ENCODE measurements at places on chromosomes 13 and 19.

GRCh38 chr13:73757481-73758233 lies 376.5 kb downstream of the KLF12 start:
- DNase-seq, result no peak

DNA sequence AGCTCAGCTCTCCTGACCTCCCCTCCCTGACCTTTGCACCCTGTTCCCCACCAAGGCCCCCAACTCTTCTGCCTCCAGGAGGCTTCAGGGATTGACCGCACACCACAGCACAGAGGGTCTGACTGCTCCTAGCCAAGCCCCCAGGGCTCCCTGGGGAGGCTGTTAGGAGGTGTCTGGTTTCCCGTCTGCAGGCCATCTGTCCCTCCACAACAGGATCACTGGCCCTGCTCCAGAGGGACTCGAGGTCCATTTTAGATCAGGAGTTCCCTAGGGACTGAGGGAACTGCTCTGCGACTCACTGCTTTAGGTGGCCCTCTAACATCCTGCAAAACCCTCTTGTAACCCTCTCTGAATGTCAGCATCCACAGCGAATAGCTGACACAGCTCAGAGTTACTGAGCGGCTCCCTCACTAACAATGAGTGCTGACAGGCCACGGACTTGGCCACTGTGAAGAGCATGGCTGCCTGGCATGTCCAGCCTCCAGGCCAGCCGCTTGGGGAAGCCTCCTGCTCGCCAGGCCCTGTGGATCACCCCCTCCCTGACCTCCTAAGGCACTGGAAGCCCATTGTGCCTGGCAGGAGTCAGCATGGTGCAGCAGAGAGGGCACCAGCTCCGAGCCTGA lies 17.7 kb downstream of the GRIK5 start:
- DNase-seq, result no peak

- DNase-seq, result no peak
Measured at GRCh38 chr19:16619457-16619856, 8.5 kb downstream of the MED26 start.

DNA sequence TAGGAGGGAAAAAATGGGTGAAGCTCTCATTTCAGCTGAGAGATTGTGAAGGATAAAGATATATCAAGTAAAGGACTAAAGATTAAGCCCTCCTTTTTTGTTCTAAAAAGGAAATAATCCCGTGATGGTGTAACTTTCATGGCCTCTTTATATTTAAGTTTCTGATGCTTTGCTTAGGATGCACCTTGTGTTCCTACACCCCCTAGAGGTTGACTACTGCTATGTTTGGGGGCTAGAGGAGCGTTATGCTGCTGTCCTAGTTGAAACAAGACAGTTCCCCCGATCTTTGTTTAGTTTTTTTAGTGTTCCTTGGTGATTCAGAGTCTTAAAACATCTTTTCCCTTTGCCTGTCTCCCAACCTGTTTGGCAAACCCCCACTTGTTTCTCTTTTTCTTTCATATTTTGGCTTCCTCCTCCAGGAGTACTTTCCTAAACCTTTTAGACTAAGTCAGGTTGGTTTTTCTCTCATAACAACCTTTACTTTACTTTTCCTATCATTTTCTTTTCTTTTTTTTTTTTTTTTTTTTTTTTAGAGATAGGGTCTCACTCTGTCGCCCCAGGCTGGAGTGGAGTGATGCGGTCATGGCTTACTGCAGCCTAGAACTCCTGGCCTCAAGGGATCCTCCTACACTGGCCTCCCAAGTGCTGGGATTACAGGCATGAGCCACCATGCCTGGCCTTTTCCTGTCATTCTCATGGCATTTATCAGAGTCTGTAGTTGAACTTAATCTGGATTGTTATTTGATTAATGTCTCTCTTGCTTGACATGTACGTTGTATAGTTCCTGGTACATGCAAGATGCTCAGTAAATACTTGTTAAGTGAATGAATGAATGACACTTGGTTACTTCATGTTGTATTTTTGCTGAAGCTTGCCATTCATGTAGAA lies 2.8 kb downstream of the UBA2 start:
- DNase-seq, result peak; percentile 9

DNA sequence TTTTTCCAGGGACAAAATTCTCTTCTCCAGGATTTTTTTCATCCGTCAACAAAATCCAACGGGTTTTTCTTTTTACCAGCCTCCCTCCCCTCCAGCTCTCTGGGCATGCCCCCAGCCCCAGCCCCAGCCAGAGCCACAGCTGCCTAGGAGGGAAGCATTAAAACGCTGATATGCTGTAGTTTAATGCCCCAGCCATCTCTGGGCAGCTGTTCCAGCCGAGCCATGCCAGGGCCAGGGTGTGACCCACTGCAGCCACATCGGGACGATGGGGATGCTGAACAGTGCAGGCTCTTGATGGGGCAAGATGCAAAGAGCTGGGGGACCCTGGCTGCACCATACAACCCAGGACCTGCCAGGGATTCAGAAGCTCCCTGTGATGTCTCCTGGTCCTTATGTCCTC lies 32.1 kb downstream of the TSHZ3 start:
- DNase-seq, result no peak

- no peak for DNase-seq
Measured at GRCh38 chr13:28056970-28057712, 43.2 kb downstream of the FLT3 start.

- DNase-seq, result peak; percentile 30
Measured at GRCh38 chr19:42601811-42602443, 7.2 kb upstream of the CEACAM8 start.

GRCh38 chr13:113546571-113547237 lies 37.8 kb upstream of the TFDP1 start:
- DNase-seq, result no peak

GRCh38 chr19:12093777-12094176 lies 29.2 kb downstream of the ZNF844 start:
- DNase-seq, result no peak

DNA sequence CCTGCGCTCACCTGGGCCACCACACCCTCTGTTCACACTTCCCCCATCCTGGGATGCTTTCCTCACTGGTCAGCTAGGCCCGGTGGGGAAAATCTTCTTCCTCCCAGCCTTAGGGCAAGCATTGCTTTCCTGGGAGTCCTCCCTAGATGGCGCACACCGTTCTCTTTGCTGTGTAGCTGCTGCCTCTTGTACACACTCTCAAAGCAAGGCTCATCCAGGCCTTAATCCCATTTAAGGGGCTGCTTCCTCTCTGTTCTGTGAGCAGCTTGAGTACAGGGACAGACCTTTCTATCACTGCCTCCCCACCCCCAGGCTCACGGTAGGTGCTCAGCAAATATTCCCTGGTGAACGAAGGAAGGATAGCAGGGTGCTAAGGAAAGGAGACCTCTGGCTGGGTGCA lies 11.1 kb downstream of the SLC7A10 start:
- DNase-seq, result no peak

GRCh38 chr19:56258272-56258671 lies 14.3 kb upstream of the EDDM13 start:
- DNase-seq, result no peak

DNA sequence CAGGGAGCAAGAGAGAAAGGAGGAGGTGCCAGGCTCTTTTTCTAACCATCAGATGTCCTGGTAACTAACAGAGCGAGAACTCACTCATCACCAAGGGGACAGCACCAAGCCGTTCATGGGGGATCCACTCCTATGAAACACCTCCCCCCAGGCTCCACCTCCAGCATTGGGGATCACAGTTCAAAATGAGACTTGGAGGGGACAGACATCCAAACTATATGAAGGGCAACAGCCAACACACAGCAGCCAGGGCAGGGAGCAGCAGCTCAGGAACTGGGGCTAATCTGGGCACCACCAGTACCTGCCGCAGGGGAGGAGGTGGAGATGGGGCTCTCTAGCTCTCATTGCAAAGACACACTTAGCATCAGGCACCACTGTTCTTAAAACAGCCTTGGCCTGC lies 34.3 kb upstream of the VSTM2B start:
- no peak for DNase-seq

GRCh38 chr13:102825921-102826706 lies 19.7 kb upstream of the ERCC5 start:
- DNase-seq, result no peak

DNA sequence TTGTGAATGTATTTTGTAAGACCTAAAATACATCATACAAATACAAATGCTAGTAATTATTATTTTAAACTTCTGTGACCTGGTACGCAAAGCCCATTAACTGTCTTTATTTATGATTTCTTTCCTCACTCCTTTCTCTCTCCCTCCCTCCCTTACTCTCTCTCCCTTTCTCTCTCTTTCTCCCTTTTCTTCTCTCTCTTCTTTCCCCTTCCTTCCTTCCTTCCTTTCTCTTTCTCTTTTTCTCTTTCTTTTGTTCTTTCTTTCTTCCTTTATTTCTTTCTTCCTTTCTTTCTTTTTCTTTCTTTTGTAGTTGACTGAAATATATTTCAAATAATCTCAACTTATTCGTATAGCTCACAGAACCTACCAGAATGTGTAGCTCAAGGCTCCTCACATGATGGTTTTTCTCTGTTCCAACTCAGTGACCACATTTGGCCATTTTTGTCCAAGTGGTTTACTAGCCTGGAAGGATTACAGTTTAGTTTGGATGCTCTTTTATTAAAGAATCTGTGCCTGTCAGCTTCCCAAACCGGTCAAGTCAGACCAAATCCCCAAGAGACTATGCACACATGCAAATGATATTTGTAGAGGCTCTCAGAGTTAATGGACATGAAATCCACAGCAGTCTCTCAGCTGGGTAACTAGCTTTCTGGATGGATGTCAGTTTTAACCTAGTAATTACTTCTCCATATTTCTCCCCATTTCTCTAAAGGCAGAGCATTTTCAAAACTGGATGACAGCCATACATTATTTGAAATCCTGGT lies 71.7 kb downstream of the POSTN start:
- DNase-seq, result no peak

DNA sequence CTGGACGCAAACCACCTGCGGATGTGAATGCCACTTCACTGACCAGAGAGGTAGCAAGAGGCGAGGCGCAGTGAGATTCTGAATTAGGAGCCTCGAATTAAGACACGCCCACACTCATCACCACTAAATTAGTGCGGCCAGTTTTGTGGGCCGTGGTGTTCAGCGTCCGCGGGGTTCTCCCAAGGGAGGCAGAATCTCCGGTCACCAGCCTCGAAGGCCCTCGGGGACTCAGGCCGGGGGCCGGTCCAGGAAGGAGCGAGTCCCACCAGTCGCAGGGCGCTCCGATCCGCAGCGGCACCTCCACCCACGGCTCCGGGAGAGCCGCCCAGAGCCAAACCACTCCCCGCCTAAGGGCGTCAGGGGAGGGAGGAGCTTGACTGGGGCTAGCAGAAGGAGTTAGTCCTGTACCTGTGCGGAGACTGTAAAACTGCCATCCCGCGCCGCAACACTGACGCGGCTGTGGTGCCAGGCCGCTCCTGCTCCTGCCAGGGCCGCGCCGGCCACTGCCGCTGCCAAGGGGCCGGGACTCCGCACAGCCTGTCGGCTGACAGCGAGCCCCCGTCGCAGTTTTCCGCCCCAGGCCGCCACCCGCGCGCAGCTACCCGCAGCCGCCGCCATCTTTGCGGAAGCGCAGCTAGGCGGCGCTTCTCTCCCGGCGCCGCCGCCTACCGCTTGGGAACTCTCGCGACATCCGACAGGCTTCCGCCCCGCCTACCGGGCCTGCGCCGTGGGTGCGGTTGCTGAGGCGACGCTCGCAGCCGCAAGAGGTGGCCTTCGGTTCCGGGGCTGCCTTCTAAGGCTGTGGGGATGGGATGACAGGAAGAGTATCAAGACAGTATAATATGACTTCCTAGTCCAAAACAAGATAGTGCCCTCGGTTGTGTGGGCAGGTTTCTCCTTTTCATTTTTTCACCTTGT lies at the start of gene MICU2:
TSS of gene MICU2 (minus strand) at position 640 of the 918 bp plus-strand sequence. CDS start at position 618, 22 bp downstream.
- DNase-seq, result peak; percentile 95

DNA sequence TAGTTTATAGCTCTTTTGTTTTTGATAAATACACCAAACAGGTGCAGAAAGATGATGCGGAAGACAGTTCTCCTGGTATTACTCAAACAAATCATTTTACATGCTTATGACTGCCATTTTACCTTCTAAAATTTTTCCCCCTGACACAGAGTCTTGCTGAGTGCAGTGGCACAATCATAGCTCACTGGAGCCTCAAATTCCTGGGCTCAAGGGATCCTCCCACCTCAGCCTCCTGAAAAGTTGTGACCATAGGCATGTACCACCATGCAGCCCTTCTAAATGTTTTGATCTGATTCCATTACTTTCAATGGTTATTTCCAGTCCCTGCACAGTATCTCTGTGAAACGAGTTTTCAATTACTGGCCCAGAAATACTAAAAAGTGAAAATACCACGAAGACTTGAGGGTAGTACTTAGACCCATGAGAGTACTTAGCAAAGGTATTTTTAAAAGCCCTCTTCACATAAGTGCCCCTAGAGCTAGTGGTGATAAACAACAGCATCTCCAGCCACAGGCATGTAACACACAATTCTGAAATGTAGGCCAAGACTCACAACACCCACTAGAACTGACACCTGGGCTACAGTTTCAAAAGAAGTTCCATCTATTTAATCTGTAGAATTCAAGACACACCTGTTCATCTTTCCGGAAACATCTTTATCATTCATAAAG lies 11.3 kb downstream of the HSPH1 start:
- no peak for DNase-seq

- DNase-seq, result no peak
Measured at GRCh38 chr19:47545061-47545948, 27.6 kb downstream of the ZNF541 start.

Measured in stimulated activated CD4-positive, alpha-beta T cell treated with anti-CD3 and anti-CD28 coated beads, Interleukin-2, amount 100 ng/mL, for 24 hours (primary cell).